ENCODE measurements at places on chromosomes 5 and 9.

DNA sequence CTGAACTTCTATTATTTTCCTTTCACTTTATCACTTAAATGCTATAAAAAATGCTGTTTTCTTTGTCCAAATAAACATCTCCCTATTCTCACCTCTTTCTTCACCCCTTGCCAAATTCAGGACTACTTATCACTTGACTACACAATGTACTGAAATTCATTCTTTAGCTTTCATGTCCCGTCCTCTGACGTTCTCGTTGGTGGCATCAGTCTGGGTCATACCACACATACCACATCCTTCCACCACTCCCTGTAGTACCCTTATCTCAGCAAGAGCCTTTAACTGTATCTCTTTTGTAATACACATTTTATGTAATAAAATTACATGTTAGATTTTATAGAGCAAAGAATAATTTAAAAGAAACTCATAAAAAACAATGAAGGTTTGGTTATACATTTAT lies 231.1 kb upstream of the PAPPA start:
- no peak for DNase-seq

DNA sequence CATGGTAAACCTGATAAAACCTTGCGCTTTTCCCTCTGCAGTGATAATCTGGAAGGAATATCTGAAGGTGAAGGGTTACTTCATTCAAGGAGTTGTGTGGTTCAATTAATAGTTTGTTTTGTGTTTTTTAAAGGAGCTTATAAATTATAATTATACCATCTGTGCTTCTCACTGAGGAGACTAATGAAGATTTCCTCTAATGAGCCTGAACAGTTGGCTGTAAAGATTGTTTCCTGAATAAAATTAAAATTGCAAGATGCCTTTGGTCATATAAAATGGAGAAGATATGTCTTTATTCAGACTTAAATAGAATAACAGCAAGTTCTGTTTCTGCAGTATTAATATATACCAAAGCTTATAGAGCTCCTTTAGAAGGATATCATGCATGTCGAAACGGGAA lies 59.9 kb downstream of the GAPVD1 start:
- no peak for DNase-seq

DNA sequence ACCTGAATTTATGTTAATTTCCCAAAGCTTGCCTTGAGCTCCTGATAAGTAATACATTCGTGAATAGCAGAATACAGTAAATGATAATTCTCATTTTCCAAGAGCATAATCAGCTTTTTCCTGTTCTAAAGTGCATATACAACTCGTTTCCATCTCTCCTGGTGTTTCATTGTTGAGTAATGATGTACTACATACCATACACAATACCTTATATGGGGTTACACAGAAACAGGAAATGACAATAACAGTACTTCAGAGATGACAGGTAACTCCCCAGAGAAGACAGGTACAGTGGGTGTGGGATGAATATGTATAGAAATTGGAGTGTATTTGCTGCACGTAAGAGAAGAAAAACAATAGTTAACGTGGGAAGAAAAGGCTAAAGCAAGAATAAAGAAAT lies 287.1 kb downstream of the TENT4A start:
- DNase-seq, result no peak

DNA sequence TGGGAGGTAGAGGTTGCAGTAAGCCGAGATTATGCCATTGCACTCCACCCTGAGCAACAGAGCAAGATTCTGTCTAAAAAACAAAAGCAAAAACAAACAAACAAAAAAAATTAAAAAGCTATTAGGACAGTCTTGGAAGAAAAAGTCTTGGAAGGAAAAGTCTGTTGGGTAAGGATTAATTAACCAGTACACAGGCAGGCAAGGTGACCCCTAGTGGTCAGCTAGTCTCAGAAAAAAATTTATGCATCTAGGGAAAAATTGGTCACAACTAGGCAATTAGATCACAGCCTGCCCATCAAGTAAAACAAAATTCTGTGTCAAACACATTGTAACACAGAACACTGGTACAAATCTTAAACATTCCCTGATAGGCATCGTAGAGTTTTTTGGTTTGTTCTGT lies 6.7 kb upstream of the ANKRD18B start:
- no peak for DNase-seq

DNA sequence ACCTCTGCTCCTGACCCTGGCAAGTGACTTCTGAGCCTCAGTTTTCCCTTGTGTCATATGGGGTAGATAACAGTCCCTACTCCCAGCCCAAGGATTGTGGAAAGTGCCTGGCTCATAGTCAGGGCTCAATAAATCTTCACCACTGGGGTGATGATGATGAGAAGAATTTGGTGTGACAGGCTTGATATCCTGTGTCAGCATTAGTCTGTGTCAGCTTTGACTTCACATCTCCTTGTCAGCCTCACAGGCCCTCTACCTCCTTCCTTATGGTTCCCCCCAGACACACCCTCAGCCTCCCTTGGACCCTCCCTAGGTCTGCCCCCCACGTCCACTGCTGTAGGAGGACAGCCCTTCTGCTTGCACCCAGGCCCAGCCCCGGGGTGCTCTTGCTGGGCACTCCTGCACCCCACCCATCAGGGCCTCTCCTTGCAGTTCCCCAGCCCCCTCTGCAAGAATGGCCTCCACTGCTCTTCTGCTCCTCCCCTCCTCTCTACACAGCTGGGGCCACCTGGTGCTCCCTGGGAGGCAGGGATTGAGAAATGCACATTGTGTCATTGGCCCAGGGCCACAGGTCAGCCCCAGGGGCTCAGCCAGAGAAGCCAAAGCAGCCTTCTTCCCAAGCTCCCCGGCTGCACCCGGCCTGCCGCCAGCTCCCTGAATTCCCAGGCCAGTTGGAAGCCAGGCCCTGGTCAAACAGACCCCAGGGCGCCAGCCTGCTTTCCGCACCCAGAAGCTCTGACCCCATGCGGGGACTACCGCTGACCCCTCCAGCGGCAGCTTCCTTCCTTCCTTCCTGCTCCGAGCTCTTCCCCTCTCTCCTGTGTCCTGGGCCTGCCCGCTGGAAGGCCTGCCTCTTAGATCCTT lies 7.7 kb downstream of the FGFR4 start:
- DNase-seq, result no peak

DNA sequence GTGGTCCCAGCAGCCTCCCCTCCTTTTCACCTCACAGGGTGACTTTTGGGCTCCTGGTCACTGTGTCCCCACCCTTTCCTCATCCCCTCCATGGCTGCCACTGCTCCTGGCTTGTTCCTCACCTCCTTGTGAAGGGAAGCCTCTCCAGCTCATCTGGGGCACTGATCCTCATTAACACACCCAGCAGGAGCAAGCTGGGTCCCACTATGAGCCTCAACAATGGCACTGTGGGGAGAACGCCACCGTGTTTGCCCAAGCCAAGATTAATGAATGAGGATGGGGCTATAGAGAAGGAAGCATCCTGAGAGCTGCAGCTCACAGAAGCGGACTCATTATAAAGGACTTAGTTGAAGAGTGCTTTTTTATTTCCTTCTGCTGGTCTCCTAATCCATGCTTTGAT lies 118.4 kb downstream of the MARCHF11 start:
- DNase-seq, result no peak

DNA sequence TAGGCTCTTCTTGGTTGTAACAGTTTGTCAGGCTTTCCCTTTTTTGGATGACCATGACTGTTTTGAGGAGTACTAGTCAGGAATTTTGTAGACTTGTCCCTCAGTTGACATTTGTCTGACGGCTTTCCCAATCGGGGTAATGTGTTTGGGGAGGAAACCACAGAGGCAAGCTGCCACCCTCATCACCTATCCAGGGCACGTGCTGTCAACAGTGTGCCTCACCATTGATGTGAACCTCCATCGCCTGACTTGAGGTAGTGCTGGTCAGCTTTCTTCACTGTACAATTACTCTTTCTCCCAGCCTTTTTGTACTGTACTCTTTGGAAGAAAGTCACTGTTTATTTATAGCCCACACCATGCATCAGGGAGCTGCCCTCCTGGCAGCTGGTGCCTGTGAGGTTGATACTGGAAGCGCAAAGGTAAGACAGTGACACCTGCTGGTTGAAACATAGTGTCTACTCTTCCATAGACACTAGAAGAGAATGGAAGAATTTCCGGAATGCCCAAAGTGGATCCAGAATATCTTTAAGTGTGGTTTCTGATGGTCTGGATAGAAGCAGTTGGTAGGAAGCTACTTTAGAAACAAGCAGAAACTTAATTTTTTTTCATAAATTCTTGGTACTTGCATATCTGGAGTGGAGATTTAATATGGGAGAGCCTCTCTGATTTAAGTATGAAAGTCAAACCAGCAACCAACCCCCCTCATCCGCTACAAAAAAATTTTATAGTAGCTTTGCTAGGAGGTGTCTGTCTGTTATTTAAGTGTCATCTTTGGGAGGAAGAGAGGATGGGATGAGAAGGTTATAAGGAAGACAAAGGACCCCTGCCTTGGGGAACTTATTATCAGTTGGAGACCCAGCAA lies 69.3 kb downstream of the SNX30 start:
- DNase-seq, result peak; percentile 21

DNA sequence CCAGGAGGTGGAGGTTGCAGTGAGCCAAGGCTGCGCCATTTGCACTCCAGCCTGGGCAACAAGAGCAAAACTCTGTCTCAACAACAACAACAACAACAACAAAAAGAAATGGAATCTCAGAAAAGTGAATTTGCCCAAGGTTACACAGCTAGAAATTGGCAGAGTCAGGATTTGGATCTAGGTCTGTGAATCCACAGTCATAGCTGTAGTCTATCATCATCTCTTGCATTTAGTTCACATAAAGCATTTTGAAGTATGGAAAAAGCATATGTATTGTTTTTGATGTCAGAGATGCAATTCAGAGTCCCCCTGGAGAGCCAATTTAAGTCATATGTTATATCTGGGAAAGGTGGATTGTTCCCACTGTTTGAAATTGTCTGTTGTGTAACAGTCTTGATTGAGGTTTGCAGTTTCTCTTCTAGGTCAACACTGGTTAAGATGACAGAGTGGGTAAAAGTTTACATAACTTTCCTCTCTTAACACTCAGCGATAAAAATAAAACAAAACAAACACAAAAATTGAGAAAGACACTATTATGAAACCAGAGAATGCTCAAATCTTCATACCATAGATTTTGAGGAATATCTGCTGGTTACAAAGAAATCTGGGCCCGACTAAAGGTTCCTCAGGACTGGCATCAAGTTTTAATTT lies 21.5 kb upstream of the GPR21 start:
- no peak for DNase-seq

GRCh38 chr9:108057421-108058134 lies 568.0 kb upstream of the KLF4 start:
- peak; percentile 70 for DNase-seq

DNA sequence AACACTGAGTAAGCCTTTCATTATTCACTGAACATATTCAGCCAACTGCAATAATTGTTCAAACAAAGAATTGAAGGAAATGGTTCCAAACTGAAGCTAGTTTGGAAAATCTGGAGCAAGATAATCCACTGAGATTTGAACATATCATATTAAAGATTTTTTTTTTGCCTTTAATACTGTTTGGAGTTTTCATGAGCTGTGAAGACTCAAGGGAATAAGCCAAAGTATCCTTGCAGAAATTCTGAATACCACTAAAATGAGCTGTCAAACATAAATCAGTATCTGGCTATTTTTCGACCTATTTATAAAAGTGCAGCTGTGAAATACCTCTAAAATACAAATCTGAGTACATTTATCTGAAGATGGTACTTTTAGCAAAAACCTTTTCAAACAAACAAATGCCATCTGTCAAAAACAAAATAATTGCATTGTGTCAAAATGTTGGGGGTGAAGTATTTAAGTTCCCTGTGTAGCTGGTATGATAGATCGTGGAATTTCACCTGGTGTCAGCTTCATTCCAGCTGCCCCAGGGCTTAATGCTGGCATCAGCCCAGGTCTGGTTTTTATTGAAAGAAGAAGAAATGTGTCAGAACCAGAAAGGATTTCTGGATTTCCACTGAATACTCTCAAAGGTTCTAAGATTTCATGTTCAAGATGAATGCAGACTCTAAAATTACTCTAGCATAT lies 149.0 kb upstream of the GRAMD2B start:
- DNase-seq, result no peak

DNA sequence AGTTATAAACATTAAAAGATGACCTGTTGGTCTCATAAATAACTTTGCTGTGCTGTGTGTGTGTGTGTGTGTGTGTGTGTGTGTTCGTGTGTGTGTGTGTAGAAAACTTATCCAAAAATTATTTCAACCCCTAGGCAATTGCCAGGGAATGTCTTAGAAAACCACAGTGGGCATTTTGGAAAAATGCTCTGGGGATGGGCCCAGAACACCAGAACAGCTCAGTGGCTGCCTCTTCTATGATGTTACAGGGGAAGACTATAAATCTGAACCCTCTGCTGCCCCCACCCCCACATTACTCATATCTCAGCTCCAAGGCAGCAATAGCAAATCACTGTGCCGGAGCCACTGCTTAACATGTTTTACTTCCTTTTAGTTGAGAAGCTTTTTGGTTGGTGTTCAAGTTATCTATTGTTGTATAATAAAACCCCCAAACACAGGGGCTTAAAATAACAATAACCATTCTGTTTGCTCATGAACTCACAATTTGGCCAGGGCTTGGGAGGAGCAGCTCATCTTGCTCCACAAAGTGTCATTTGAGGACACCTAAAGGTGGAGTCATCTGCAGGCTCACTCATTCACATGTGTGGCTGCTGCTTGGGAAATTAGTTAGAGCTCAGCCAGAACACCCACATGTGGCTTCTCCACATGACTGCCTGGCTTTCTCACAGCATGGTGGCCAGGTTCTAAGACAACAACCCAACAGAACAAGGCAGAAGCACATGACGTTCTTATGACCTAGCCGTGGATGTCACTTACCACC lies 40.4 kb downstream of the ACTBL2 start:
- no peak for DNase-seq

DNA sequence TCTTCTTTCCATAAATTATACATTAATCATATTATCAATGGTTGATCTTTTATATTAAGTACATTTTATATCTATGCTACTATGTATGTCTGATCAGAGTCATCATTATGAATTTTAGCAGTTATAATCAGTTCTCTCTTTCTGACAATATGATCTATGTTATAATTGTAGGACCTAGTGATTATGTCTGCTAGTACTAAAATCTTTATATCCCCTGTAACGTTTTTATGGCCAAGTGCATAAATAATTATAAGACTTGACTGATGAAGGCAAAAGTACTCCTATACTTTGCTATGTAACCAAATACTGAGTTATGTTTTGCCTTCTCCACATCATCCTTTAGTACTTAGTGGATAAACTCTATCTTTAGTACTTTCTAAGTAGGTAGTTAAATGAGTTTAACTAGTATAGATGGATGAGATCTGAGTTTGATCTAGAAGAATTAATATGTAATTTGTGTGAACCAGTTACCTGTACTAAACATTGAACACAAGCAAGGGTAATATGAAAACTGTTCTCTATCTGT lies 75.4 kb downstream of the SLF1 start:
- DNase-seq, result no peak

GRCh38 chr9:14846871-14847311 lies 63.3 kb downstream of the FREM1 start:
- DNase-seq, result no peak

GRCh38 chr9:108047264-108047663 lies 557.7 kb upstream of the KLF4 start:
- DNase-seq, result no peak

- no peak for DNase-seq
Measured at GRCh38 chr9:71446473-71447411, 321.6 kb downstream of the CEMIP2 start.
